ENCODE measurements at places on chromosomes 7 and 10.

DNA sequence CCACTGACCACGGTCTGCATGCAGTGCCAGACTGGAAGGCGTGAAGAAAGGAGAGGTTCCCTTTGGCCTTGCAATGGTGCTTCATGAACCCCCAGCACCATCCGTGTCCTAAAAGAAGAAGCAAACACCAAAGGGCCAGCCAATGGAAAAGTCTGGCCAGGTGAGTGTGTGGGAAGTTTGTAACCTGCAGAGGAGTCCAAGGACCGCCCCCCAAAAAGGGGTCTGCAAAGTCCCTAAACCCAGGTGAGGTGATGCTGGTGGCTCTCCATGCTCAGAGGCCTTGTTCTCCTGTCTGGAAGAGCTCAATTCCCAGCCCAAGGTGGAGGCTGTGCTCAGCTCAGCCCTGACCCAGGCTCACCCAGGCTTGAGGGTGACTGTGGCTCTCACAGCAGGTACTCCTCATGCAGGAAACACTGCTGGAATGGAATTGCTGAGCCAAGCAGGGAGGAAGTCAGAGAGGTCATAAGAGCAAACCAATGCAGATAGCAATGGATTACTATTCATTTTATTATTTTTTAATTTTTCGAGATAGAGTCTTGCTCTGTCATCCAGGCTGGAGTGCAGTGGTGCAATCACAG, 52.4 kb upstream of the NANOS1 start:
- DNase-seq: no peak

DNA sequence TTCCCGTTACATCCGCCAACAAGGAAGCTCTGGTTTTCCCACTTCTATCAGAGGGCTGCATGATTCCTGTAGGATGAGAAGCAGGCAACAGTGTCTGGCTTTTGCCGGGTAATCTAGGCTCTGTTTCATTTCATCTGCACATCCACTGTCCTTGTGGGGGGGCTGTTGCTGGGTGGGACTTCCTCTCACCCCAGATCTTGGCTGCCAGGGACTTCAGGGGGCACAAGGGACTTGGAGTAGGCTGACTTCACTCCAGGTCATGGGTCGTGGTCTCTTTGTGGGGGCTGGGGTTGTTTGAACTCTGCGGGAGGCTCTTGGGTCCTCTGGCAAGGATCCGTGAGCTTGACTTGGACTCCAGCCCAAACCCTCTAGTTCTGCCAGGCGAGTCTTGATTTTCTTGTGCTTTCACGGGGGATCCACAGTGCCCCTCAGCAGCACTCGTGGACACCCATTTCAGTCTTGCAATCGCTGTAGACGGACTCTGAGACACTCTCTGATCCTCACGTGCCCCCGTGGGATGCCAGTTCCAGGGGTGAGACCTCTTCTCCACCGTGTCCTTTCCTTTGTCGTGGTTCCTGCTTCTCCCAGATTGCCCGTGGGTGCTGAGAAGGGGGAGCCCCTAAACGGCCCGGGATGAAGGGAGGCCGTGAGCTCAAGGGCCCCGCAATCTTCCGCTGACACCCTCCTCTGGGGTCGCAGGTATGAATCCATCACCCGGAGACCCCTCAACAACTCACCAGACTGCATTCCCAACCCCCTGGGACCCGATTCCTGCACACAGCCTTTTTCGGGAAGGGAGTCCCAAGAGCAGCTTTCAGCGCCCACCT, 21.4 kb upstream of the ZNF273 start:
- DNase-seq: no peak

DNA sequence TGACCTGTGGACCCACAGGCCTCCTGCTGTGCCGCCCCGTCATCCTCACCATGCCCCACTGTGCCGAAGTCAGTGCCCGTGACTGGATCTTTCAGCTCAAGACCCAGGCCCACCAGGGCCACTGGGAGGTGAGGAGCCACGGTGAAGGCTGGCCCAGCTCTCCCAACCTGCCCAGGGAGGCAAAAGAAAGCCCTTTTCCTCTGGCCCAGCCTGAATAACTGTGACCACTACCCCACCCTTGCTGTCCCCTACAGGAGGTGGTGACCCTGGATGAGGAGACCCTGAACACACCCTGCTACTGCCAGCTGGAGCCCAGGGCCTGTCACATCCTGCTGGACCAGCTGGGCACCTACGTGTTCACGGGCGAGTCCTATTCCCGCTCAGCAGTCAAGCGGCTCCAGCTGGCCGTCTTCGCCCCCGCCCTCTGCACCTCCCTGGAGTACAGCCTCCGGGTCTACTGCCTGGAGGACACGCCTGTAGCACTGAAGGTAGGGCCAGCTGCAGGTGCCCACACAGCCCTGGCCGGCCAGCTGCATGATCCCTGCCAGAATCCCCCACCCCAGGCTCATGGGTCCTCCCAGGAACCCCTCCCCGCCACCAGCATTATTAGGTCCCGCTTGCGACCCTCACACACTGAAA, 25.5 kb upstream of the SLC29A3 start:
- no peak for DNase-seq

GRCh38 chr7:143512488-143513340, 35.0 kb downstream of the TAS2R41 start:
- no peak for DNase-seq

DNA sequence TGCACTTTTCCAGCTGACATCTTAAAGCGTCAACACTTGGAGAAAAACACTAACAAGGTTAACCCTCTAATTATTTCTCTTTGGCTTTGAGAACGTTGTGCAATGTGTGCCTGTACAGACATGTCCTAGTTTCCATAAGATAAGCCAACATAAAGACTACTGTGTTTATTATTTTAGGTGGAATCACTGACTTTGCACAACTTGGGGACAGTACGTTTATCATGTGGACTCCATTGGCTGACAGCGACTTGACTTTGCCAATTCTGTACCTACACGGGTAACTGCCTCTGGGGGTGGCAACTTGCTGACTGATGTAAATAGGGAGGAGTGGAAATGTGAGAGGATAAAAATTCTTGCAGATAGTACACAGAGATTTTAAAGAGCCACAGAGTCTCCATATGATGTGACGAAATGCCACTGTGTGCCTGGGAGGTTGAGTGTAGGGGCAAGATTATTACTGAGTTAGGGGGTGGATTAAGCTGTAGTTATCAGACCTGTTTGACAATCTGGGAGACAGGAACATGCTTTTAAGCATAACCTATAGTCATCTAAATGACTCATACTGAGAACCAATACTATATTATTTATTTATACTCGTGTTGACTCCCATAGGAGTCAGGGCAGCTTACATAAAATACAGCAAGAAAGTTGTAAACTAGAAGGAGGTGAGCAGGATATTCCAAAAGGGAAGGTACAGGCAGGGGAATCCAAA, 21.0 kb downstream of the SLC13A4 start:
- no peak for DNase-seq

DNA sequence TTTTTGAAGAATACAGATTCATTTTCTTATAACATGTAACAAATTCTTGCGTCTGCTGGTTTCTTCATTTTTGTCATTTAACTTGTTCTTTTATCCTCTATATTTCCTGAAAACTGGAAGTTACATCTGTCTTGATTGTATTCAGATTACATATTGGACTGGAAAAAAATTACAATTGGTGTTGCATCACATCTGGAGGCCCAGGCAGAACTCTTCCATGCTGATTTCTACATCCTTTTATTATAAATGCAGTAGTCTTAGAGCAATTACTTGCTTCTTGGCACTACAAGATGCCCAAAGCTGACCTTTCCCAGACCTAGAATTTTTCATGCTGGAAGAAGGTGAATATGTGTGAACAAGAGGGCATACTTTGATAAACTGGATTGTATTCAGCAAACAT, 460.9 kb upstream of the CNTNAP2 start:
- no peak for DNase-seq

DNA sequence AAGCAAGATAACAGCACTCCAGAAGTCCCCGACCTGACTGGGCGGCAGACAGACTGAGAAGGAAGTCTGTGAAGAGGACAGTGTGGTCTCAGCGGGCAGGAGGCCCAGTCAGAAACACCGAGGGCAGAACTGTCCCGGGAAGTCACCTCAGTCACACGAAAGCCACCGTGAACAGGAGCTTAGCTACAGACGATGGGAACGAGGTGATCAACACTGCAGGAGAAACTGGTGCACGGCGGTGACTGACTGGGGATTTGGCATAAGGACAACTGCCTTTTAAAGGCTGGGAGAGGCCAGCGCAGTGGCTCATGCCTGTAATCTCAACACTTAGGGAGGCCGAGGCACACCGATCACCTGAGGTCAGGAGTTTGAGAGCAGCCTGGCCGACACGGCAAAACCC, 217.8 kb downstream of the PTPRN2 start:
- DNase-seq: peak; percentile 8

DNA sequence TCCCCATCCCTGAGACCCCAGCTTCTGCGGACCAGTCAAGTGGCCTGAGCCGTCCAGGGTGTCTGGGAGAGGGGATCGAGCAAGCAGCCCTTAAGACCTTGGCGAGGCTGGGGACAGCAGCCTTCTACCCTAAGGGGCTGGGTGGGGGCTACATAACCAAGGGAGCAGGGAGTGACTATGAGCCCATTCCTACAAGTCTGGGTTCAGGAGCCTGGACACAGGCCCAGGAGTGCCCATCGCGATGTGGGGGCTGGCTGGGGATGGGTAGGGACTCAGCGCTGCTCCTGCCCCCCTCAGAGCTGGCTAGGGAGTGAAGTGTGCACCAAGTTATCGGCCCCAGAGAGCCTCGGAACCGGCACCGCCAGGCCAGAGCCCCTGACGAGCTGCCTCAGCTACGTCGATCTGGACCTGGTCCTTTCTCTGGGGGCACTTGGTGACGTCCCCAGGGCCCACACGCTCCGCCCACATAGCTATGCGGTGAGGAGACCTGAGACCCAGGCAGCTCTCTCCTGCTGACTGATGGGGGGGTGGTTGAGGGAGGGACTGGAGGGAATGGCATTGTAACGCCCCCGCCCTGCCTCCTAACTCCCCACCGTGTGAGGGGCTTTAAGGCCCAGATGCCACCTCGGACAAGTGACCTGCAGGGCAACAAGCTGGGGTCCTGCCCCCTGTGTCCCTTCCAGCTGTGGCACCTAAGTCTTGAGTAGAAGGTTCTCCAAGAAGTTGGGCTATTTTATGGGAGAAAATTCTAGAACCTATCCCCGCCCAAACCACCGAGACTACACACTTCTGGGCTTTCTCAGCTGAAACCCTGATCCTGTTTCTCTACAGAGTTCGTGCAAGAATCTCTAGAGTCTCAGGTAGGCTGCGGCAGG, 2.5 kb downstream of the SAP25 start:
- DNase-seq: no peak

All from head of caudate nucleus (tissue), 42 donors.